Activated T-cell treated with anti-CD3 and anti-CD28 coated beads, Interleukin-2, amount 50 U/mL, for 1 hour (primary cell): ENCODE measurements at places on chromosomes 3 and 15.

DNA sequence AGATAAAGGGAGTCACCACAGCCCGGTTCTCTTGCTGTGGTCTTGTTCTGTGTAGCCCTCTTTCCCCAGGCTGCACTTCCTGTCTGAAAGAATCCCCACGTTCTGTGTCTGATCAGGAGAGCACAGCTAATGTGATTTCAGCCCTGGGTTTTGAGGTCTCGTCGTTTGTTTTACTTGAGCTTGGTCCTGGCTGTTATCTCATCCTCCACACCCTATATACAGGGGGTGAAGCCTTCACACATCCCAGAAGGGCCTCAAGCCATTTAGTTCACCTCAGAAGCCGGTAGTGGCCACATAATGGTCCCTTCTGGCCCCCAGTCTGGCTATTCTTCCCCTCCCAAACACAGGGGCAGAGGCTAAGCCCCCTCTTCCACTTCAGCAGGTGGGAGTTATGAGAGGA, 115.6 kb downstream of the PDE8A start:
- DNase-seq: no peak

GRCh38 chr3:162670181-162670580, 1173.6 kb downstream of the OTOL1 start:
- no peak for DNase-seq

DNA sequence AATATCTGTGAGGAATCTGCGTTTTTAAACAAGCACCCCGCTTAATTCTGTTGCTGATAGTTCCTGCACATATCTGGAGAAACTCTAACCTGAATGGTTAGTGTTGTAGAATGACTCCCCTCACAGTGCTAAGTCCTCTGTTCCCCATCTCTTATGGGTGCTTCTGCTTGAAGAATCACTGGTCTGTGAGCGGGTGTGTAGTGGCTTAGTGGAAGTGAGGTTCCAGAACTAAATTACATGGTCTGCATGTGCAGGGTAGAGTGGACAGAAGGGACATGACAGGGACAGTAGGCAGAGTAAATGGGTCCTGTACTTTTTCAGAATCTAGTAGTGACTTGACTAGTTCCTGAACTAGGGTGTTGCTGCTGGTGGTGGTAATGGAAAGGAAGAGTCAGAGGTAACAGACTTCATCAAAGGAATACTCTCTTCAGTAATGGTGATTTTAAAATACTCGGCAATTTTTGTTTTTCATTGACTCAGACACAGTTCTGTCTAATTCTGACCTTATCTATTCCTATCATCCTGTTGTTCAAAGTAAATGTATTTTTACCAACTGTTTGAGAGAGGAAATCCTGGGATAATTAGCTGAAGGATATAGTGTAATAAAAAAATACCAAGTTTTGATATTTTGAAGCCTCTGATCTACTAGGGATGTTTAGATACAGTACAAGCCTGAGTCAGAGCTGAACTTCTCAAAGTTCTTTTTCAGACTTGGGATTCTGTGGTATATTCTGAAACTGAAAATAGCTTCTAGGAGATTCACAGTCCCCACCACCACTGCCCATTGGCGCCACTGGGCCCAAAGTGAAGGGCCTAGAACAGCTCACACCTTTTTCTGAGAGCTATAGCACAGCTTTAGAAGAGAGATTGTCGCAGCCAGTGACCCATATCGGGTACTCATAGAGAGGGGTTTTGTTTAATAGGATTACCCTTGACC, 55.5 kb downstream of the FNDC3B start:
- no peak for DNase-seq

- DNase-seq: no peak
These were observed 7.2 kb downstream of the FAH start for GRCh38 chr15:80159811-80160569.

DNA sequence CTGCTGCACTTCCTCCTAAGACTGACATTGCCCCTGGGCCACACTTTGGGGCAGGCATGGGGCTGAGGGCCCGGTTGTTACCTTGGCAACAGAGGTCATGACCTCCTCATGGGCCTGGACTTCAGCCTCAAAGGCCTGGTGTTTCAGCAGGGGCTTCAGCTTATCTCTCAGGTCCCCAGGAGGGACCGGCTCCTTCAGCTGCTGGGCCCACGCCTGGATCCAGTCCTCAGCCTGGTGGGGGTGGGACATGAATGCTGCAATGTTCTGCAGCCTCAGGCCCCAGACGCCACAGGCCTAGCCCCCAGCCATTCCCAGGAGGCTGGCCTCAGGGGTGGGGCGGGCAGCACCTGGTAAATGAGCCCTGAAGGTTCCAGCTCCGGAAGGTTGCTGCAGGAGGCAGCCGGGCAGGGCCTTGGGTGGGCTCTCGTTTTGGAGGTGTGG, 27.6 kb downstream of the SPTBN5 start:
- DNase-seq: no peak

GRCh38 chr3:16171009-16171408, 3.5 kb upstream of the GALNT15 start:
- DNase-seq: no peak

DNA sequence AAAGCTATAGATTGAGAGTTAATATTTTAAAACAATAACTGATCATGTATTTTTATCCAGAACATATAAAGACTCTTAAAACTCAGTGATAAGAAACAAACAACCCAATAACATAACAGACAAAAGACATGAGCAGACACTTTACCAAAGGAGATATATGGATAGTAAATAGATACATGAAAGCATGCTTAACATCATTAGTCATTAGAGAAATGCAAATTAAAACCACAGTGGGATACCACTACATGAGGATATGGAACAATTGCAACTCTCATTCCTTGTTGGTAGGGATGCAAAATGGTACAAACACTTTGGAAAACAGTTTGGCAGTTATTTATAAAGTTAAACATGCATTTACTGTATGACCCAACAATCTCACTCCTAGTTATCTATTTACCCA, 95.0 kb downstream of the IQCH start:
- DNase-seq: no peak

DNA sequence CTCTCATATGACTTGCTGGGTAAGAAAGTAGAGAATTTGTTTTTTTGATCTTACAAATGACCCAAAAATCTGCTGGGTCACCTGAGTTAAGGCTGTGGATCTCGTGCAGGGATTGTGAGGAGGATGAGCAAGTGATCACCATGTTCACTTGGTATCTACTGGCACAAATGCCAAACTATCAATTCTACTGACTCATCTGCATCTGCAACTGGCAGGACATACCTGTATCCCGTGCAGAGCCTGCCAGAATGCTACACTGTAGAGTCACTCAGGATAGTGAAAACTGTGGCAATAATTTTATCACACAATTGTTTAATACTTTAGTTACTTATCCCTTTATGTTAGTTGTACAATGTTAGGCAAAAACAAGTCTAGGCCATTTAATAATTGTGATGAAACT, 129.6 kb upstream of the PLXND1 start:
- DNase-seq: no peak

DNA sequence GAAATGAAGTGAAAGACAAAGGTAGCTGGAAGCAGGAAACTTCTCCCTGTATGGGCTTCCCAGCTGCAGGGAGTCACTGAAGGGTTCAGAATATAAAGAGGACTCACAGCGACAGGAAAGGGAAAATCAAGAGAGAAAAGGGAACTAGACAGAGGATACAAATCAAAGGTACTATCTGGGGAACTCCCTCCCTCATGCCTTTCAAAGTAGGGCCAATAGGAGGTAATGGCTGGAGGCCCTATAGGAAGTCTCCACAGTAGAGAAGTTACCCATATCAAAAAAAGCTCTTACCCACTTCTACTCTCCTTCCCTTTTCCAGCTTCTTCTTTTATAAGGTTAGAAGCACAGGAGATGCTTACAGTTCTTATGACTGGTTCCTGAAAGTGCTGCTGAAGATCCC, 43.5 kb downstream of the FMN1 start:
- no peak for DNase-seq

- DNase-seq: no peak
These were observed 40.7 kb downstream of the RAB27A start for GRCh38 chr15:55248895-55249294.

GRCh38 chr15:37517191-37517895, 417.0 kb upstream of the MEIS2 start:
- DNase-seq: no peak

GRCh38 chr3:50177346-50177745, 14.1 kb upstream of the GNAT1 start:
- DNase-seq: no peak

DNA sequence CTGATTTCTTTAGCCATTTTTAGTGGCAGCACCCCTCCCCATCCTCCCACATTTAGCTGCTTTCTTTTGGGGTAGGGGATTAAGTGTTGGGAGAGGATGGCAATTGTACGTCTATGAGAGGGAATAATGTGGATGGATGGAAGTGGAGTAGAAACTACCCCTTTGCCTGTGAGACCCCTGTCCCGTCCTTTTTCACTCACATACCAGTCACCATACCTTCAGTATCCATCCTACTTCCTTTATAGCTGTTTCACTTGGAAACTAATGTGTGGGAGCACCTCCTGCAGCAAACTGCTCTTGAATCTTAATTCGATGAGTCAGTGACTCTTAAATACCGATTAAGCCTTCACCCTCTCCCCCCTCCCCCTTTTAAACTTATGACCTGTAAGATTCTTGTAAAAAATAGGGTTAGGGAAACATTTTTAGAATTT, 730 bp downstream of the SPRED1 start:
- DNase-seq: no peak

DNA sequence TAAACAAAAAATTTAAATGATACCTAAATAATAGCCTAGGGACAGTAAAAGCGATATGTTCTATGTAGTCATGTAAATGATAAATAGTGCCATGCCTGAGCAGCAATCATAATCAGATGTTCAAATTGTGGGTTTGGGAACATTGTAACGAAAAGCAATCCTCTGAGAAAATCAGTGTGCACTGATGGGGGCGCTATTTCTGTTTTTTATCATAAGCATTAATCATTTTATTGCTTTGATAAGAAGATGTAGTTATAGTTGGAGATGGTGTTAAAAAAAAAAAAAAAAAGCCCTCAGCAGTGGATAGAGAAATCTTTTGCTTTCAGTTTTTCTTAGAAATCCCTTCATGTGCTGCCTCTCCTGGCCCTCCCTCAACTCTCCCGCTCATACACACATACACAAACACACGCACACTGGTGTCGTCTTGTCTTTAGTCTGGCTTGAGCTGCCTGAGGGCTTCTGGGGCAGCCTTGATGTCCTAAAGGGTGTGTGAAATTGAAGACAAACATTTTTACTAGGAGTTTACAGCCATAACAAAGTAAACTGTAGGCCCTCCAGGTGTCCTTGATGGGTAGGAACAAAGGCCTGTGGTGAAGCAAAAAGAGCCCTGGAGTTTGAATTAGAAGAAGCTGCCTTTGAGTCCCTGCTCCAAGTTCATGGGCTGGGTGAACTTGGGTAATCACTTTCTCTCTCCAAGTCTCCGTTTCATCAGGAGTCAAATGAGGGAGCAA, 428.1 kb downstream of the SOX2 start:
- no peak for DNase-seq

DNA sequence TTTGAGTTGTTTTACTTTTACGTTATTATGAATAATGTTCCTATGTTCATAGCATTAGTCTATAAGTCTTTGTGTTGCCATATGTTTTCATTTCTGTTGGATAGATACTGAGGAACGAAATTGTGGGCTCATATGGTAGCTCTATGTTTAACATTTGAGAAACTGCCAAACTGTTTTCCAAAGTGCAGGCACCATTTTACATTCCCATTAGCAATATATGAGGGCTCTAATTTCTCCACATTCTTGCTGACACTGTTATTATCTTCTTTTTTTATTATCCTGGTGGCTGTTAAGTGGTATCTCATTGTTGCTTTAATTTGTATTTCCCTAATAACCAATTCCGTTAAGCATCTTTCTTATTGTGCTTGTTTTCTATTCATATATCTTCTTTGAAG, 1.8 kb upstream of the PIK3R4 start:
- no peak for DNase-seq

DNA sequence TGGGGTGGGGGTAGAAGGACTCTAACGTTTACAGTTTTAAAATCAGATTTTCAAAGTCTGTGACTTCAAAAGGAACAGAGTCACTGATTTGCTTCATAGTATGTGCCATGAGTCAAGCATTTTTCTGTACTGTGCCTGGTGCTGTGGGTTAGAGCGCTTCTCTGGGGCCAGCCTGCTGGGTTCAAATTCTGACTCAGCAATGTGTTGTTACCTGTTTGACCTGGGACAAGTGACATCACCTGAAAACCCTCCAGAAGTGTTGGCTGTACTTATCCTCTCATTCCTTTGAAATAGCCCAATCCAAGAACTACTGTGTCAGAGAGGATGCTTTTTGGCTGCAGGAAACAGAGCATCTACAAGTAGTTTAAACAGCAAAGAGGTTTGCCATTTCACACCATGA, 101.7 kb downstream of the LSM3 start:
- no peak for DNase-seq

DNA sequence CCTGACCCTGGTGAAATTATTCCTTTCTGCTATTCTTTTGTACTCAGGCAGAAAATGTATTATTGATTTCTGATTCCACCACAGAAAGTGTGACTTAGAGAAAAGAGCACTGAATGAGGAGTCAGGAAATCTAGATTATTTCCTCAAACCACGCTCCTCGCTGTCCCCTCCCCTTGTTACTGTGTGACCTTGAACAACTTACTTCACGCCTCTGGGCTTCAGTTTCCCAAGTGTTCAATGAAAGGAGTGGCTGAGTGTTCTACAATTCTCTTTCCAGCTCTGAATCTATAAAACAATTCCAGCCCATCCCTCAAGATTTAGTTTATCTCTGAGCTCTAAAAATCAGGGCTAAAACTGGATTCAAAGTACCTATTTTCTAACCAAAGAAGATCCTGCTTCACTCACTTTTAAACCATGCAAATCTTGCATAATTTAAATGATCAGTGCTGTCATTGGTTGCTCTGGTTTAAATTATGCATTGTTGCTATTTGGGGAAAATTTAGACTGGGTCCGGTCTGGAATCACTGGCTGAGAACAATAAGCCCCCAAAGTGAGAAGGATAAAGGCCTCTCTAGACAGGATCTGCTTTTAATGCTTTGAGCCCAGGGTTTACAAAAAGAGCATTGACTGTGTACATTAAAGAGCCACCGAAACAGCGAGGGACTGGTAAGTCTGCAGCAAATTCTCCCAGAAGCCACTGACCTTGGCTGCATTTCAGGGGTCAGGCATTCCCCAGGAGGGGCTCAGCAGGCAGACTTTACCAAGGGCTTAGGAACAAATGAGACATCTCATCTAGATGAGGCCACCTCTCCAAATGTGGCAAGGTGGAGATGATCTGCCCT, 3.2 kb downstream of the TNIK start:
- no peak for DNase-seq

DNA sequence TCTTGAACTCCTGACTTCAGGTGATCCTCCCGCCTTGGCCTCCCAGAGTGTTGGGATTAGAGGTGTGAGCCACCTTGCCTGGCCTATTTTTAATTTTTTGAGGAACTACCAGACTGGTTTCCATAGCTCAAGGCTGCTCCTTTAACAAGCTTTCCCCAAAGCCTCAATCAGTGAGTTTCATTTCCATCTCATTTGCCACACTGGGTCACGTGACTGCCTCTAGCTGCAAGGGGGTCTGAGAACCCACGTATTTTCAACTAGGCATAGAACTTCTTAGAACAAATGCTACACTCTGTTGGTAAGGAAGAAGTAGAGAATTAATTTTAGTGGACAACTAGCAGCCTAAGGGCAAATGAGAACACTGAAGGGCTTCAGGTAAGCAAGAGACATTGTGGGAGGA, 3.1 kb upstream of the CD276 start:
- DNase-seq: no peak
